Gastroesophageal sphincter (tissue), 4 donors: ENCODE measurements at places on chromosomes 5 and 9. TPM values are rescaled to one million over a fixed set of nuclear protein-coding genes. Genes with fewer than 3 reads are reported as not detected.
A peak's percentile ranks its signal among the peaks of the same experiment; 100 is the strongest.

GRCh38 chr5:157259699-157260098, 6.2 kb upstream of the CYFIP2 start:
- ATAC-seq, result no peak

DNA sequence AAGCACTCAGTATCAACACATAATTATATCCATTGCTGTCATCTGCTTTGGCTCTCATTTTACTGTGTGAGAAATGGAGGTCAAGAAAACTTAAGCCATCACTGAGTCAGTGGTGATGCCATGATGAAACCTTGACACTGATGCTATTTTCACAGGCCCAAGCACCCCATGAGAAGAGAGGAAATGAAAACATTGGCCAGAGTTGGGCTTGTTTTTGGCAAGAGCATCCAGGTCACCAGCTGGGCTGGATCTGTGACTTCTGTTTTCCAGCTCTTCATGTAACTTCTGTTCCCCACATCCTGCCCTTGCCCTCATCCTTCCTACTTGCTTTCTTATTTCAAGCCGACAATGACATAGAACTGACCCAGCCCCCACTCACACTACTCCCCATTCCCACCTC, 10.0 kb downstream of the LCP2 start:
- ATAC-seq, result peak; percentile 84

GRCh38 chr9:123407217-123407851, 51.3 kb downstream of the CRB2 start:
- ATAC-seq, result no peak

GRCh38 chr9:70421272-70422180, 7.1 kb upstream of the KLF9 start:
- ATAC-seq, result no peak

DNA sequence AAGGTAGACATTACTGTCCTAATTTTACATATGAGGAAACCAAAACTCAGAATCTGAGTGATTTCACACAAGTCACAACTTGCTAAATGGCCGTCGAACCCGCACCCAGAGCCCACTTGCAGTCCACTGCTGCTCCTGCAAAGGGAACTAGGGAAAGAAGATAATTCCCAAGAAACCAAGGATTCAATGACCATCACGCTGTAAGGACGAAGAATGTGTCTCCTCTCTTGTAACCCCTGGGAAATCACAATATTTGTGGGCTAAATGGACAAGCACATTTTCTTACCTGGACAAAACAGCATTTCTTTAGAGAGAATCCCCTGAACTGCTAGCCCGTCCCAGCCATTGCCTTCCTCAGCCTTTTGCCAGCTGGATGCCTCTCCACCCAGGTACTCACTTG, 2.4 kb downstream of the RPS14 start:
- no peak for ATAC-seq

GRCh38 chr9:37954581-37954981, 50.7 kb upstream of the SLC25A51 start:
- no peak for ATAC-seq

DNA sequence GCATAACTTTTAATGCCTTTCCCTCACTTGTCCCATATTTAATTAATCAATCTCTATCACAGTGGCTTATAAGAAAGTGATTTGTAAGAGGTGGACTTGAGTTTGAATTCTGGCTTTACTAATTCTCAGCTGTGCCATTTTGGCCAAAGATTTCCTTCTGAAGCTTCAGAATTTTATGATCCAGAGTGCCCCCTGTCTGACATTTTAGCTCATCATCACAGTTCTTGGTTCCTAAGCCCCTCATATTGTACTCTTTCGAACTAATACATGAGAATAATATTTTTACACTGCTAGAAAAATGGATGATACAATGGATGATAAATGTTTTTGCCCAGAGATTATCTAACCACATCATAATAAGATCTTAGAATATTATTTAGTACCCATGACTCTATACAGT, 1014.1 kb downstream of the PTPRD start:
- no peak for ATAC-seq

- ATAC-seq, result no peak
These were observed 30.9 kb upstream of the CDK20 start for GRCh38 chr9:88005240-88005639.

GRCh38 chr5:437281-437771, 5.7 kb upstream of the EXOC3 start:
- no peak for ATAC-seq

- no peak for ATAC-seq
These were observed 2.6 kb upstream of the GPSM1 start for GRCh38 chr9:136324501-136325300.

GRCh38 chr9:91273853-91274552, 87.7 kb downstream of the AUH start:
- ATAC-seq, result no peak

- no peak for ATAC-seq
These were observed 39.4 kb upstream of the STARD4 start for GRCh38 chr5:111551569-111552275.

DNA sequence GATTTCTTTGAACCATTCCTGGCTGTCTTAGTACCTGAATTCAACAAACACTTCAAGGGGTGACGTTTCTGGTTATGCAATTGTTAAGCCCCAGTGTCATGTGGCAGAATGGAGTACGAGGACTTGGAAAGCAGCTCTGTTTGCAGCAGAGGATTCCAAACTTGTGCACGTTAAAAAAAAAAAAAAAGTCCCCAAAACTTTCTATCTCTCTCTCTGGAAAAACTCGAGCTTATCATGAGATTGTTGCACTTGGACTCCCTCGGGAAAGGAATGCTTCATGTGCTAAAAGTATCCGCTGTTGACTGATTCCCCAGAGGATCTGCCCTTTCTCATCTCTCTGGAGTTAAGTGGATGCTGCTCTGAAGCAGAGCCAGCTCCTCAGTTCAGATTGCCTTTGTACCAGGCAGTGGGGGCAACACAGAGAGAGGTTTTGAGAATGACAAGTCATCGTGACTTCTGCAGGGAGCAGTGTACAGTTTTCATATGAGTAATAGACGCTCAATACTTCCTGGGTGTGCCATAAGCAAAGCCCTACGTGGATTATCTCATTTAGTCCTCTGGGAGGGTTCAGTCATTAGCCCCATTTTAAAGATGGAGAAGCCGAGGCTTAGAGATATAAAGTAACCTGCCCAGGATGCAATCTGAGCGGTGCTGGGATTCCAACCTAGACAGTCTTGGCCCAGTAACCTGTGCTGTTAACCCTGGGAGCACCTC, 28.1 kb downstream of the TMOD1 start:
- ATAC-seq, result peak; percentile 89

GRCh38 chr5:77669677-77670076, 31.2 kb upstream of the OTP start:
- no peak for ATAC-seq

- ATAC-seq, result no peak
These were observed 21.2 kb upstream of the ARL14EPL start for GRCh38 chr5:116011046-116011445.

GRCh38 chr5:77211691-77212047, 1.2 kb downstream of the PDE8B start:
- no peak for ATAC-seq

- no peak for ATAC-seq
These were observed 18.4 kb upstream of the TCF7 start for GRCh38 chr5:134095887-134096589.

GRCh38 chr5:137283801-137284200, 215.3 kb downstream of the SPOCK1 start:
- ATAC-seq, result no peak

GRCh38 chr9:33246269-33246860, 6.4 kb downstream of the SPINK4 start:
- no peak for ATAC-seq

GRCh38 chr9:91951944-91952520, 2.0 kb upstream of the ROR2 start:
- no peak for ATAC-seq

DNA sequence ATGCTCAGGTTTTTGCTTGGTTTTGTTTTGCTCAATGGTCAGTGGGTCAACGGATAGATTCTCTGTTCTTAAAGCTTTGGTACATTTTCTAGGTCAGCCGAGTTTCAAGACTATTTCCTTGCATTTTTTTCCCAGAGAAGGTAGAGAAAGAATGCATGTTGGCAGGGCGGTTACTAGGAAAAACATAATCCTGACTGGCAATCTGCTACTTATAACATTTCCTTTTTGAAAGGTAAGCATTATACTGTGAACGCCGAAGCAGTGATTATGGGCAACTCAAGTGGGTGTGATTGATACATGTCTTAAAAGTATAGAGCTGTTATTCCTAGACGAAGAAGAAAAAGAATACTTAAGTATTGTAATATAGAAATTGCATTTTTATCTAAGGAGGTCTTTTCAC, 273.2 kb downstream of the MAST4 start:
- no peak for ATAC-seq

DNA sequence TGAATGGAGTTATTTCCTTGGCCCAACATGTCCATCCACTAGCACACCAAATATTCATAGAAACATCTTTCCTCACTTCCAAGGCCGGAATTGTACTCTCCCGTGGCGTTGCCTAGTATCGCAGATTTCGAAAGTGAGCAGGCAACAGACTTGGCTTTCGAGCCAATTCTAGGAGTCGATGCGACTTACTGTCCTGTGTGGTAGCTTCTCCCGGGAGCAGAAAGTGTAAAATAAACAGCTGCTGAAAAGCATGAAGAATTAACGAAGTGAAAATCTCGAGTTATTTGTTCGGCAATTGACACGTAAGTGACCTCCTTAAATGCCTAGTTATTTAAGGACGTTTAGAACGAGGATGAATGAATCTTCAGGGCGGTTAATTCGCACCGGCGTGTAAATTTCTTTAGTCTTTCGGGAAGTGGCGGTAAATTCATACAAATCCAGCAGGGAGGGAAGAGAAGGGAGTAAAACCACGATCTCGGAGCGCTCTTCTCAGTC, 449 bp upstream of the PCSK5 start:
- peak; percentile 75 for ATAC-seq

GRCh38 chr5:139138809-139139208, 59.4 kb downstream of the SIL1 start:
- ATAC-seq, result no peak

DNA sequence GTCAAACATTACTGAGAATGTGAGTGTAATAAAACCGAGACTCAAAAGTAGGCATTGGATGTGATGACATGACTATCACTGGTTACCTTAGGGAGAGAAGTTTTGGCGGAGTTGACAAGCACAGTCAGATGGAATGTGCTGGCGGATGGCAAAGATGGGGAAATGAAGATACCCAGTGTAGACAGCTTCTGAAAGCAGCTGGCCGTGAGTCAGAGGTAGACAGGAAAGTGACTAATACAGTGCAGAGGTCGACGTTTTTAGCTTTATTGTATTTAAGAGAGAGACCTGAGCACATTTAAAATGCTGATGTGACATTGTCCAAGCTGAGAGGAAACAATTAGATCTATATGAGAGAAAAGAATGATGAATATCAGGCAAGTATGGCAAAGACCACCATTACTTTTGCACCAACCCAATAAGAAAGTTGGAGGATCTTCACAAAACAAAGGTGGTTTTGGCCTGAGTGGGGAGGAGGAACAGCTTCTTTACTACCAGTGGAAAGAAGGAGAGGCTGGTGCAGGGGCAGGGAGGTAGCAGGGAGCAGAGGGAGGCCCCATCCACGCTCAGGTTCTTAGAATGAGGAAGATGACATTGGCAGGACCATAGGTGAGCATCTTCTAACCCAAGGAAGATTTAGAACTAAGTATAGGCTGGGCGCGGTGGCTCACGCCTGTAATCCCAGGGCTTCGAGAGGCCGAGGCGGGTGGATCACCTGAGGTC, 36.7 kb upstream of the KCNIP1 start:
- ATAC-seq, result peak; percentile 46

DNA sequence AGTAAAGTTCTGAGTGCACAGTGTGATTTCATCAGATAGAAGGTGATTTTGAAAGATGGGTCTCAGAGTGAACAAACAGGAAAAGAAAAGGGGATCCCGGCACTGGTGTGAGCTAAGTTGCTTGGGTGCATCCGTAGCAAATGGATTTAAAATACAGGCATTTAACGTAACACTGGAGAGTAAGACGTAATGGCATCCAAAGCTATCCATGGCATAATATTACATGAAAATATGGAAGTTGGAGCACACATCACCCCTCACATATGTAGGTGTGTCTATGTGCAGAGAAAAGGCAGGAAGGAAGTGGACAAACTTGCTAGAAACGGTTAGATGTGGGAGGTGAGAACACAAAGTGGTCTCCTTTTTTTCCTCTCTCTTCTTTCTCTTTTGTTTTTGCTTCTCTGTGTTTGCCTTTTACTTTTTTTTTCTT, 38.2 kb upstream of the SEMA4D start:
- ATAC-seq, result no peak

- no peak for ATAC-seq
These were observed 21.5 kb upstream of the RFK start for GRCh38 chr9:76415731-76416130.

GRCh38 chr9:128056086-128056485, 11.0 kb downstream of the NAIF1 start:
- no peak for ATAC-seq

GRCh38 chr5:170818232-170818631, 34.7 kb downstream of the GABRP start:
- ATAC-seq, result no peak

BAAT gene
- 0.25 TPM for total RNA-seq

TSSK1B gene
- 0.93 TPM for total RNA-seq

ADGRD2 gene
- not detected for total RNA-seq

OMD gene
- total RNA-seq, result 18.2 TPM

S1PR3 gene
- 141 TPM for total RNA-seq

TIMD4 gene
- total RNA-seq, result not detected

PCDHGA11 gene
- total RNA-seq, result 1.9 TPM

GARIN3 gene
- not detected for total RNA-seq

IFNA21 gene
- total RNA-seq, result not detected

IRX4 gene
- not detected for total RNA-seq

HIGD2A gene
- total RNA-seq, result 166 TPM
